ENCODE measurements at places on chromosomes 5 and 9.

GRCh38 chr5:392431-392988 lies 50.5 kb upstream of the EXOC3 start:
- DNase-seq = peak; percentile 97

DNA sequence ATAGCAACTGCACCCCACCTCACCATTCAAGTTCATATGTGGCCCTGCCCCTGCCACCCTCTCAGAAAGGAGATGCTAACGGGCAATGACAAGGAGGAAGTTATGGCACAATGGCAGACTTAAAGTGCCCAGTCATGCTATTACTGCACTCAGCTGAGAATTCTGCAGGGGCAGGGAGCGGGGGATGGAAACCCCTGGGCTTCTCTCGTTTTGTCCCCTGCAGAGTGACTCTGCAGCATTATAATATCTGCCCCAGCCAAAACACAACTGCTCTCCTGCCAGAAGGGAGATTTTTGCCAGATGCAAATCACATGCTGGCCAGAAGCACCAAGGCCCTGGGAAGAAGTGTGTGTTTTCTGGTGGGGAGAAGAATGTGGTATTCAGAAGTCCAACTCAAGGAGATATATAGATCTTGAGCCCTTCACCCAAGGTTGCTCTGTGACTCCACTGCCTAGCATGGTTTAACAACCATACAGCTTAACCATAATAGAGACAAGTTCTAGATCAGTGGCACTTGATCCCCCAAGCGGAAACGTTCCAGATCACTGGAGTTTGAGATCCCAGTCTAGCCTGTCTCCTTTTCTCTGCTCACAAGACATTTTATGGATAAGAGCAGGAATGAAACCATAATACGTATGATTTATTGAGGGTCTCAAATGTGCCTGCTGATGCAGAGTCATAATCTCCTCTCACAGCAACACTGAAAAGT lies 207.0 kb upstream of the MAP3K1 start:
- no peak for DNase-seq

GRCh38 chr9:4371108-4371507 lies 71.2 kb upstream of the GLIS3 start:
- DNase-seq = no peak

- DNase-seq = no peak
Observed at GRCh38 chr5:175275097-175275496, 168.9 kb downstream of the DRD1 start.
